ENCODE measurements at places on chromosomes 16 and 17.

DNA sequence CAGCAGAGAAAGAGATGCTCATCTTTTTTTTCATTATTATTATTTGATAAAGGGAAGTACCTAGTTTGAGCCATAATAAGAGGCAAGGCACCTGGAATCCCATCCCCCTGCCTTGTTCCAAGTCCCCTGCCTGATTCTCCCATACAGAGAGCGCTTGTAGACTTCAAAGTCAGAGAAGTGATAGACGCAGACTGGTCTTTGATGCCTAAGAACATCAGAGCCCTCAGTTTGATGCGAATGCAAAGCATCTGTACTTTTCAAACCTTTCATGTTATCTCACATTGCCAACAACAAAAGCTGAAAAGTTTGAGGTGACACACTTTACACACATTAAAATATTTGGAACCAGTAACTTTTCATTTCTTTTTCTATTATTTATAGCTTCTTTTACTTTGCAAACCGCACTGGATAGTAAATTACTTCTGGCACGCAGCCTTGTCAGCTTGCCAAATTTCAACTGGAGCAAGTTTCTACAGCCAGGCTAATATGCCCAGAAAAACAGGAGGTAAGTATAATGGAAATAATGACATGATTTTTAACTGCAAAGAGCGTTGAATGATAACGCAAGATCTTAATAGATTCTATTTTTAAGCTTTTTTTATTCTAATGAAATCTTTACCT, 5.9 kb upstream of the UTP6 start:
- no peak for DNase-seq

DNA sequence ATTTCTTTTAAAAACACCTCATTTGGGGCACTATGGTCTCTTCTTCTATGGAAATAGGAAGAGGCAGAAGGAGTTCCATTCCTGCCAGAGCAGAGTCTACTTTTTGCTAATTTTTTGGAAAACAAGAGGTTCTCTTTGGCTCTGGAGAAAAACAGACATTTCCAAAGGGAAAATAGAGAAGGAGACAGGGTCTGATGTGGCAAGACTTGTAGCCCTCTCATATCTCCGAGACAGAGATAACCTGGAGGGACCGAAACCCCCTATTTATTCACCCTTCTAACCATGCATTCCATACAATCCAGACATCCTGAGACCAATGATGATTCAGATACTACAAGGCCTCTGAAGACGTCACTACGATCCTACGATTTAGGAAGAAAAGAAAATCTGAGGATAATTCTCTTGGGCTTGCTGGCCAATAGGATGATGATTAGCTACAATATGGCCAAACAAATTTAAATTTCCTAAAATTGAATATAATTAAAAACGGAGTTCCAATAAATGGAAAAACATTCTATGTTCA, 70.2 kb downstream of the HIC1 start:
- DNase-seq: no peak

GRCh38 chr16:86070484-86070883, 171.5 kb downstream of the IRF8 start:
- no peak for DNase-seq

- DNase-seq: no peak
Observed at GRCh38 chr16:51407921-51408320, 256.9 kb upstream of the SALL1 start.

DNA sequence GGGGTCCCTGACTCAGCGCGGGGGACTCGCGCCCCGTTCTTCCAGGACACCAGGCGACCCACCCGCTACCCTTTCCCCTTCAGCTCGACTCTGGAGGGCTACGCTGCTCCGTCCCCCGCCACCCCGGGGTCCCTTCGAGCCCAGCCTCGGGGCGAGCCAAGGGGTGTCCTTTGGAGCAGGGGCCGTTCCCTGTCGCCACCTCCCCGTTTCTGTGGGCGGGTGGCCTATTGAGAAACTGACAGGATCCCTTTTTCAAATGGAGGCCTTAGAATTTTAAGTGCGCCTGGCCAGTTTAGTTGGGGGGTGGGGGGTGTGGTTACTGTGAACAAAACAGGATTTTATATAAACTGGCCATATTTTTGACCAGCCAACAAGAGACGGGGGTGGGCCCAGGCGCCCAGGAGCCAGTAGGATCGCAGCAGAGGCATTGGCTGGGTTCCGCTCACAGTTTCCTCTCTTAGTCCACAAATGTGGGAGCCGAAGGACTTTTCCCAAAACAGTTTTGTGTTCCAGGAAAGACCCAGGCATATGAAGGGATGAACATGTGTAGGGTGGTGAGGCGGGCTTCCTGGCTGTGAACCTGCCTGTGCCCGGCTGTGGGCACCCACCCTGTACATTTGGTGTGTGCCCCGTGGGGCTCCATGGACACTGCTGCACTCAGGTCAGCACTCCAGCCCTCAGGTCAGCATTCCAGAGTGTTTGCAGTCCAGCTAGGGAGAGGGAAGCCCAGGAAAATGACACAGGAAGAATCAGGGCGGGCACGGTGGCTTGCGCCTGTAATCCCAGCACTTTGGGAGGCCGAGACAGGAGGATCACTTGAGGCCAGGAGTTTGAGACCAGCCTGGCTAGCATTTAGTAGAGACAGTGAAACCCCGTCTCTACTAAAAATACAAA, 722 bp upstream of the TIMP2 start:
- DNase-seq: no peak

DNA sequence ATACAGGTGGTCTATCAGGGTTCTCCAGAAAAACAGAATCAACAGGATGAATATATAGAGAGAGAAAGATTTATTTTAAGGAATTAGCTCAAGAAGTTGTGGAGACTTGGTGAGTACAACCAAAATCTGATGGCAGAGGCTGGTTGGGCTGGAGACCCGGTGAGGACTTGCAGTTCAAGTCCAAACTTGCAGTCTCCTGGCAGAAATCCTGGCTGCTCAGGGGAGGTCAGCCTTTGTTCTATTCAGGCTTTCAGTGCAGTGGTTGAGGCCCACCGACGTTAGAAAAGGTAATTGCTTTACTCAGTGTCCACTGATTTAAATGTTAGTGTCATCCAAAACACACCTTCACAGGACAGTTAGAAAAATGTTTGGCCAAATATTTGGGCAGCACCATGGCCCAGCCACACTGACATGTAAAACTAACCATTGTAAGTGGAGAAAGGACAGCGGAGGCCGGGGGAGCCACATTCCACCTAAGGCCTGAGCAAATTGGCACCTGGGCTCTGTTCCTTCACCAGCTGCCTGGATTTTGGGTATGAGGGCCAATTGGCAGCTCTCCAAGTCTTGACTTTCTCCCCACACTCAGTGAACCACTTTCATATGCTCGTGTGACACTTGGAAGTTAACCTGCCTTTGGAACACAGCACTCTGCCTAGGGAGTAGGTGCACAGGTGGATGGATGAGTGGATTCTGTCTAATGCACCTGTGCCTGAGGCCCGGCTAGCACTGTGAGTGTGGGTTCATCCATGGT, 54.7 kb downstream of the CACNG5 start:
- no peak for DNase-seq

DNA sequence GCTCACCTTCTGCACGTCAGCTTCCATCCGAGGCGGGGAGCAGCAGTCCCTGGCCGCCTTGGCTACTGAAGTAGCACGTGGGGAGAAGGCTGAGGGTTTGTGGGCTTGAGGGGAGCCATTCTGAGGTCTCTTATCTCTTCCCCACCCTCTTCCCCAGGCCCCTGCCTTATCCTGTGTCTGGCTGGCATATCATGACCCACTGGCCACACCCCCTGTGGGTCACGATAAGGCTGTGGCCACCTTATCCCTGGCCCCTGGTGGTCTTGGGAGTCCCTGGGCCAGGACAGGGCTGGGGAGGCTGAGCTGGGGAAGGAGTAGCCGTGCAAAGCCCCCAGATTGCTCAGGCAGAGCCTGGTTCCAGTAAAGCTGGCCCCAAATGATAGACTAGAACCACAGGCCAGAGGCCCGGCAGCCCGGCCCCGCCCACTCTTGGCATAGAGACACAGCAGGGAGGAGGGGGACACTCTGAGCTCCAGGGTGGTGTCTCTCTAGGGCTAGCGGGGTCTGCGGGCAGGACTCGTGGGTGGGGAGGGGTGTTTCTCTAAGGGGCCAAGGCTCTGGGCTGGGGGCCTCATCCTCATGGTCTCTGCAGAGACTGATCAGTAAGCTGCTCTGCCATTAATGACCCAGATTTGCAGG, 7.6 kb downstream of the SPNS2 start:
- no peak for DNase-seq

DNA sequence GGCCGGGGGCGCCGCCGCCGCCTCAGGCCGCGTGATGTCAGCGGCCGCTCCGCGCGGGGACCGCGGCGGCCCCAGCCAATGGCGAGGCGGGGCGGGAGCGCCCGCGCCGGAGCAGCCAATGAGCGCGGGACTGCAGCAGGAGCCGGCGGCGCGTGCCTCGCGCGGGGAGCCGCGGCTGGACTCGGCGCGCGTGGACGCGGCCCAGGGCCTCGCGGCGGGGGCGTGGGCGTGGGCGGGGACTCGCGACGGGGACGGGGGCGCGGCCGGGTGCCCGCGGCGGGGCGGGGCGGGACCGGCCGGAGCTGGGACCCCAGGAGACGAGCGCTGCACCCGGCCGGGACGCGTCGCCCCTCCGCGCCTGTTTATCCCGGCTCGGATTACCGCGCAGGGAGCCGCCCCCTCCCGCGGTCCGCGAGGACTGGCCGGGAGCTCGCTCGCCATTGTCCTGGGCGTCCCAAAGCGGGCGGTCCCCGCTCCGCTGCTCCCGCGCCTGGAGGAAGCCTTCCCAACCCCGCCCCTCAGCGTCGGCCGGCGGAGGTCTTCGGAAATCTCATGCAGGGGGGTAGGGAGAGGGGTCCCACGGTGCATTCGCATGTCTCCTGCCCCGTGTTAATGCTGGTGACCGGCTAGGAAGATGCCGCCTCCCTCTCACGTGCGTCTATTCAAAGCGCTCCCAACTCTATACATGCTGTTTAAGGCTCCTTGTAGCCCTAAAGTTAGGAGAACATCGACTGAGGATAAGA, at the start of gene RNF157:
Gene RNF157, minus strand, starts transcription at position 33 of the 743 bp plus-strand sequence. CDS start 253 bp downstream, outside the sequence.
- DNase-seq: peak; percentile 55

Data from activated CD4-positive, alpha-beta T cell treated with anti-CD3 and anti-CD28 coated beads, Interleukin-2, amount 50 U/mL, for 48 hours (primary cell).